Stimulated activated CD8-positive, alpha-beta memory T cell treated with anti-CD3 and anti-CD28 coated beads, Interleukin-2, amount 100 ng/mL, for 1 hour (primary cell): ENCODE measurements at places on chromosomes 5 and 9.

GRCh38 chr9:98503867-98504266 lies 204.9 kb downstream of the GABBR2 start:
- no peak for DNase-seq

- DNase-seq: no peak
Measured at GRCh38 chr5:37477426-37477825, 98.3 kb downstream of the WDR70 start.

DNA sequence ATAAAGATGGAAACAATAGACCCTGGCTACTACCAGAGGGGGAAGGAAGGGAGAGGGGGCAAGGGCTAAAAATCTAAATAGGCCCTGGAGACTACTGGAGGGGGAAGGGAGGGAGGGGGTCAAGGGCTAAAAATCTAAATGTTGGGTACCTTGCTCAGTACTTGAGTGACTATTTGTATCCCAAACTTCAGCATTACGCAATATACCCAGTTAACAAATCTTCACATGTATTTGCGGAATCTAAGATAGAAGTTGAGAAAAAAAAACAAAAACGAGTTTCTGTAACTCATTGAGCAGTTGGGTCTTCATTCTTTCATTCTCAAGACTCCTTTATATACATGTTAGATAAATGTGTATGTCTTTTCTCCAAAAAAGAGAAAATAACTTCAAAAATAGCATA lies 537.4 kb downstream of the TAF11L14 start:
- DNase-seq: no peak

GRCh38 chr5:159469496-159470372 lies 139.4 kb upstream of the IL12B start:
- no peak for DNase-seq

DNA sequence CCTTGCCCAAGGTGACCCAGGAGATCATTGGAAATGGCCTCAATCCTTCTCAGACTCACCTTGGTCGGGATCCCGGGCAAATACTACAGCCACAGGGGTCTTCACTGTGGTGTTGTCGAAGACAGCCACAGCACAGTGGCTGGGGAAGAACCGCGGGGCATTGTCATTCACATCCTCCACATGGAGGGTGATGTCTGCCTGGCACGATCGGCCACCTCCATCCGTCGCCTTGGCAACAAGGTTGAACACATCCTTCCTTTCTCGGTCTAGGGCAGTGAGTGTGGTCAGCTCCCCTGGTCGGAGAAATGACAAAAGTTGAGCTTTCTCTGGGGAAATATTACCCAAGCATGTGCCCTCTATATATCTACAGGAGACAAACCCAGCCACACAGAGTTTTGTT lies 56.8 kb downstream of the FAT2 start:
- no peak for DNase-seq

GRCh38 chr9:135500071-135500524 lies 384 bp upstream of the MRPS2 start:
- no peak for DNase-seq

GRCh38 chr9:135369412-135369990 lies 110.1 kb upstream of the PPP1R26 start:
- no peak for DNase-seq

GRCh38 chr5:30968971-30969370 lies 224.5 kb upstream of the CDH6 start:
- DNase-seq: no peak

DNA sequence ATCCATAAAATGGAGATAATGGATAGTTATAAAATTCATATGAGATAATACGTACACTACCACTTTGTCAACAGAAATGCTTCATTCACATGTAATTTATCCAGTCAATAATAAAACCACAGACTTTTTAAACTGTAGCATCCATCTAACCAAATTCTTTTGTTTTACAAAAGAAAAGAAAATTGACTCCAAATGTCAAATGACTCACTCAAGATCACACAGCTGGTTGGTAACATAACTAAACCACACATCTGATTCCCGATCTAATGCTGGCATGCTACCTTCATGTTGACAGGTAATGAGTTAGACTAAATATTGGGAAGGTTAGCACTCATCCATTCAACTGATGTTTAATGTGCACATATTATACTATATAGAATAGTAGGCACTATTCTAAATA lies 4.9 kb downstream of the FRMD3 start:
- no peak for DNase-seq

- DNase-seq: no peak
Measured at GRCh38 chr9:114098021-114098935, 814 bp downstream of the KIF12 start.

DNA sequence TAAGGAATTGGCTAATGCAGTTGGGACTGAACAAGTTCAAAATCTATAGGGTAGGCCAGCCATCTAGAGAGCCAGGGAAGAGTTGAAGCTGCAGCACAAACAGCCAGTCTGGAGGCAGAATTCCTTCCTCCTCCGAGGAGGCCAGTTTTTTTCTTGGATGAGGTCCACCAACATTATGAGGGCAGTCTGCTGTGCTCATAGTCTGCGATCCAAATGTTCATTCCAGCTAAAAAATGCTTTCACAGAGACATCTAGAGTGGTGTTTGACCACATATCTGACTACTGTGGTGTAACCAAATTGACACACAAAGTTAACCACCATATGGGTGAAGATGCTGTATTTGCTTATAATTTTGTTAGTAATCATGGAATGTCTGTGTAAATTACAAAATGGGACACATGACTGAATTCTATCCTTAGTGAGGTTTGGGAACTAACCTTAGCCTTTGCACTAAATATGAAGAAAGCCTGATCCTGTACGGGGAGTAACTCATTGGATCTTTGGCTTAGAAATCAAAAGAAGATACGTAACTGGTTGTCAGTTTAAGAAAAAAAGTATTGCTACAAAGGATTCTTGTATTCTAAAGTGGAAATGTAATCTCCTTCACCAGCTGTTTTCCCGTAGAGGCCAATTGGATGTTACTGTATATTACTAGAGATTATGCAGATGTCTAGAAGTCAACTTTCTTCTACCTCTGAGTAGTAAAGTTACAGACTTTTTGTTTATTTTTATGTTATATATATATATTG lies 70.6 kb downstream of the SPIN1 start:
- DNase-seq: no peak

GRCh38 chr9:109277451-109277850 lies 43.4 kb downstream of the EPB41L4B start:
- no peak for DNase-seq

DNA sequence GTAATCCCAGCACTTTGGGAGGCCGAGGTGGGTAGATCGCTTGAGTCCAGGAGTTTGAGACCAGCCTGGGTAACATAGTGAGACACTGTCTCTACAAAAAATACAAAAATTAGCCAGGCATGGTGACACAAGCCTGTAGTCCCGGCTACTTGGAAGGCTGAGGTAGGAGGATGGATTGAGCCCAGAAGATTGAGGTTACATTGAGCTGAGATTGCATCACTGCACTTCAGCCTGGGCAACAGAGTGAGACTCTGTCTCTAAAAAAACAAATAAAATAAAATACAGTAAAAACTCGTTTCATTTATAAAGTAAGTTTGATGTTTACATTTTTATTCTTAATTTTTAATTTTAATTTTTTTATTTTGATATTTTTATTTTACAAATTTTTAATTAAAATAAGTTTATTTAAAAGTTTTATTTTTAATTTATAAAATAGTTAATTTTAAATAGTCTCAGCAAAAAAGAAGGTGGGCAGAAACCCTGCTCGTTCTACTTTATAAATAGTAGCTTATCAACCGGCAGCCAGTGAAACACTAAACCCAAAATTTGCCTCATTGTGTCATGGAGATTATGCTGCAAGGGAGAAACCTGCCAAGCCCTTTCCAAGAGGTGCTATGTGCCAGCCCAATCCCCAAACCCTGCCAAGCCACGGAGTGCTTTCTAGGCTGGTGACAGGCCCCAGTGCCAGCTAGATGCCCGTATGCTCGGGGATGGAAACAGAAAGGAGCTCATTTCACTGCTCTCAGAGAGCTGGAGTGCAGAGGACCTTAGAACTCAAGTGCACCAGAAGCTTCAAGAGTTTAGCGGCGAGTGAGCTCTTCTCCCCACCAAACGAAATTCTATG lies 38.9 kb downstream of the SERINC5 start:
- no peak for DNase-seq

GRCh38 chr9:118104363-118104762 lies 400.2 kb downstream of the TLR4 start:
- no peak for DNase-seq

GRCh38 chr9:33463151-33463550 lies 10.6 kb downstream of the NOL6 start:
- DNase-seq: no peak

GRCh38 chr5:133123297-133123696 lies 71.5 kb downstream of the HSPA4 start:
- DNase-seq: no peak

GRCh38 chr9:91783411-91783810 lies 166.6 kb downstream of the ROR2 start:
- no peak for DNase-seq

DNA sequence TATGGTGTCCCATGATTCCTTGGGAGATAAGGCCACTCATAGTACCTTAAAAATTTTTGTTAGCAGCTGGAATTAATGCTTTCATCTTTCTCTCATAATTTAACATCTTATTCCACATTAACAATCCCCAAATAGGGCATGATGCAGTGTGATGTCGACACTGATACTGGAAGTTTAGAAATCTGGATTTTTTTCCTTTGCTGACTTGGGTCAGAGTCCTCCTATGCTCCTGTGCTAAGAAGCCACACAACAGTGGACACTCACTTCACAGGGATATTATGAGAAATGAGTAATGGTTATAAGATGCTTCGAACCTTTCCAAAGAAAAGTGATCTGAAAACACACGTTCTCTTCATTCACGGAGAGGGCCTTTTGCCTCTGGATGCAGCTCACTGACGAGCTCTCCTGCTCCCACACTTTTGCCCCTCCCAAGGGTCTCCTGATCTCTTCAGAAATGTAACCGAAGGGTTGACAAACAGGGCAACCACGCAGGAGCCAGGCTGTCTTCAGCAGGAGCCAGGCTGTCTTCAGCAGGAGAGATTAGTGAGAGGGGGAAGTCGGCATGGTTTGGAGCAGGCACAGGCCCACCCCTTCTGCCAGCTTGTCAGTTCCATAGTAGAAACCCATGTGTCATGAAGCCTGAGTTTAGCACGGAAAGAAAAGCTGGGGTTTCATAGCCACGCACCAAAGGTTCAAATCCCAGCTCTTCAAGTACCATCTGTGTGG lies 247.8 kb downstream of the AOPEP start:
- DNase-seq: no peak

- no peak for DNase-seq
Measured at GRCh38 chr9:19479874-19480273, 71.1 kb downstream of the ACER2 start.

- DNase-seq: no peak
Measured at GRCh38 chr5:67963789-67964519, 251.6 kb upstream of the PIK3R1 start.

GRCh38 chr9:137987244-137988030 lies 109.9 kb downstream of the CACNA1B start:
- DNase-seq: no peak
